Effector memory CD8-positive, alpha-beta T cell (primary cell): ENCODE measurements at places on chromosomes 3 and 15.

GRCh38 chr3:64634417-64634816, 53.4 kb downstream of the ADAMTS9 start:
- H3K4me1 ChIP-seq, result no peaks in the 10 kb centered on the region
- no peak overlapping the region for H3K4me3 ChIP-seq
- no peak overlapping the region for H3K27ac ChIP-seq
- no peak for DNase-seq
- no peaks in the 10 kb centered on the region for H3K27me3 ChIP-seq

DNA sequence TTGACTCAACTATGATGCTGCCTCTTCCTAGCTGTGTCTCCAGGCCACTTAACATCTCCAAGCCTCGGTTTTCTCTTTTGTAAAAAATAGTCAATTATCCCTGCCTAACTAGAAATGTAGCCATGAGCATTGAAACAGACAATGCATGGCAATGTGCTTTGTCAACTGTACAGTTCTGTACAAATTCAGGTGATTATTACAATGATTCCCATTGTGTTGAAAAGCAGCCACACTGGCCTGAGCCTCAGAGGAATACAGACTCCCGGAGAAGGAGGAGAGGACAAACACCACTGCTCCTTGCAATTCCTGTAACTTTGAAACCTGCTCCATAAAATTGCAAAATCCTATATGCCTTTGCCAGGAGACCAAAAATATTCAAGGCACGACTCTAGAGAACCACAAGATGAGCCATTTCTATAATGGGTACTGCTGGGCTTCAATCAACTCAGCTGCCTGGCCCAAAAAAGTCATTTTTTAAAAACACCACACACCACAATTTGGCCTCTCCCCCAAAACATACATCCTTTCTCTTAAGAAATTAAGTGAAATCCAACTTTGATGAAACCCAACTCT, 28.6 kb downstream of the DAPK2 start:
- H3K4me3 ChIP-seq, result no peak overlapping the region
- H3K36me3 ChIP-seq, result no peaks in the 10 kb centered on the region
- no peaks in the 10 kb centered on the region for H3K27me3 ChIP-seq

DNA sequence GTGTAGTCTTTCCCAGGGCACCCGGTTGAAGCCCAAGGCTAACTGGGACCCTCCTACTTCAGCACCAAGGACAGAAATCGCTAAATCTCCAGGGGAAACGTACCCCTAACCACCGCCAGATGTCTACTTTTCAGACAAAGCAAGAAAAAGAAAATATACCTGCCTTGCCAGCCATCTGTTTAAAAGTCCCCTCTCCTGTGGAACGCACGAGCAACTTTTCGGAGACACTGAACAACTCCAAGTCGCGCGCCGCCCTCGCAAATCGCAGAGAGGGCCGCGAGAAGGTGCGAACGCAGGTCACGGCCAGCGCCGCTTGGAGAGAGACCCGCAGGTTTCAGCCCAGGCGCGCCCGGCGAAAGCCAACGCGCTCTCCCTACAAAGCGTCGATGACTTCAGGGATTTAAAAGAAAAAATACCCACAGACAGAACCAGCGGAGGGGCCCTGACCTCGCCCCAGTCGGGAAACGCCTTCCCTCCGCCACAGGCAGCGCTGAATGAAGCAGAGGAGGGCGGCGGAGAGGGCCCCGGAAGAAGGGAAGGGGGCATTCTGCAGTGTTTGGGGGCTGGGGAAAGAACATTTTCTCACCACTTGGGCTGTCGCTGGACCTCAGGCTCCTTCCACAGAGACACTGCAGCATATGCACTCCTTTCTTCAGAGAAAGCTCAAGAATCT, 213.1 kb downstream of the FGF12 start:
- H3K4me3 ChIP-seq, result no peak overlapping the region
- no peaks in the 10 kb centered on the region for H3K4me1 ChIP-seq
- no peak overlapping the region for H3K27ac ChIP-seq
- H3K36me3 ChIP-seq, result no peaks in the 10 kb centered on the region
- no peak for DNase-seq
- H3K27me3 ChIP-seq, result no peaks in the 10 kb centered on the region

DNA sequence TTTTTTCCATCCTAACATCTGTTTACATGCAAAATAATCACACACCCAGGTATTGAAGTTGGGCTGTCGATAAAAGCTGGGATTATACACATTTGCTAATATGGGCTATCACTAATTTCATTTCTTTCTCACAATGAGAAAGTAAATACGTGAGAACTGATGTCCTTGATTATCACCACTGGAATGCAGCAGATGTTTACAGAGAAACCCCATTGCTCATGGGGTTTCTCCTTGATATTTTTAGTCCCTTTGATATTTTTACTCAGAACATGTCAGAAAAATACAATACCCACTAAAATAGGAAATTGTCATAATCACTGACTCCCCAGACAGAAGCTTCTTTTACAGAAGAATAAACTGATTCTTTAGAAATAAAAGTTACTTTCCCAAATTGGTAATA, 535.1 kb upstream of the CCDC54 start:
- no peaks in the 10 kb centered on the region for H3K27me3 ChIP-seq
- no peak for DNase-seq
- H3K36me3 ChIP-seq, result no peaks in the 10 kb centered on the region
- H3K4me1 ChIP-seq, result no peaks in the 10 kb centered on the region

DNA sequence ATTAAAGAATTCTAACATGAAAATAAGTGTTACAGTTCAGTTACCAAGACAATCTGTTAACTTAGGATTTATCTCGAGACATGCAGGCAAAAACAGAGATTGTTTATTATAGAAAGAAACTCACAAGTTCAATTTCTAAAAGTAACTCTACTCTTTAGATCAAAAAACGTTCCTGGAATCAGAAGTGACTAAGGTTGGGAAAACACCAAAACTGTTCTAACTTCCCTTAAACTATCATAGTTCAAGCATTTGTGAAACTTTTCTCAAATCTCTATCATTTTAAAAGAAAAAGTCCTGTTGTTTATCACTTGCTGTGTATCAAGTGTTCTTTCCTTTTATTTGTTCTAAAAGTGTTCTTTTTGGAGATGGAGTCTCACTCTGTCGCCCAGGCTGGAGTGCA, 8.7 kb downstream of the WDR82 start:
- peak overlapping the region; percentile 90 for H3K4me3 ChIP-seq
- no peaks in the 10 kb centered on the region for H3K27me3 ChIP-seq
- DNase-seq, result no peak

GRCh38 chr15:26453914-26454313, 319.0 kb downstream of the GABRB3 start:
- no peaks in the 10 kb centered on the region for H3K27me3 ChIP-seq
- no peak for DNase-seq
- H3K4me3 ChIP-seq, result no peak overlapping the region
- H3K36me3 ChIP-seq, result no peaks in the 10 kb centered on the region
- H3K4me1 ChIP-seq, result no peaks in the 10 kb centered on the region

DNA sequence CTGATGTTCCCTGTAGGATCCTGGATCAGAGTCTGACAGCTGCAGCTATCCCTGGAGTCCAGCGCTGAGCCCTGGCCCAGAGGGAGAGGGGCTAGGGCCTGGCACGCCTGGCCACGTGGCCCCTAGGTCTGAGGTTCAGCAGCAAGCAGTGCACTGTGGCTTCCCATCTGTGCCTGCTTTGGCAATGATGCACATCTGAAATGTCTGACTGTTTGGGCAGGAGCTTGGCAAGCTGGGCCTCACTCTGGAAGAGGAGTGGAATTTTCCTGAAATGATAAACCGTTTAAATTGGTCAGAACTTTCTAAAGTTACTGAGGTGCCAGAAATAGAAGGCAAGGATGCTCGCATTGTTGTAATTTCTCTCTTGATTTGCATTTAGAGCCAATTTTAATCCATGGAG, 48.8 kb upstream of the MRPS22 start:
- no peak overlapping the region for H3K4me3 ChIP-seq
- peaks cover 55% of the 10 kb centered on the region for H3K27me3 ChIP-seq
- H3K27ac ChIP-seq, result no peak overlapping the region
- H3K36me3 ChIP-seq, result peaks cover 2% of the 10 kb centered on the region
- no peaks in the 10 kb centered on the region for H3K4me1 ChIP-seq

DNA sequence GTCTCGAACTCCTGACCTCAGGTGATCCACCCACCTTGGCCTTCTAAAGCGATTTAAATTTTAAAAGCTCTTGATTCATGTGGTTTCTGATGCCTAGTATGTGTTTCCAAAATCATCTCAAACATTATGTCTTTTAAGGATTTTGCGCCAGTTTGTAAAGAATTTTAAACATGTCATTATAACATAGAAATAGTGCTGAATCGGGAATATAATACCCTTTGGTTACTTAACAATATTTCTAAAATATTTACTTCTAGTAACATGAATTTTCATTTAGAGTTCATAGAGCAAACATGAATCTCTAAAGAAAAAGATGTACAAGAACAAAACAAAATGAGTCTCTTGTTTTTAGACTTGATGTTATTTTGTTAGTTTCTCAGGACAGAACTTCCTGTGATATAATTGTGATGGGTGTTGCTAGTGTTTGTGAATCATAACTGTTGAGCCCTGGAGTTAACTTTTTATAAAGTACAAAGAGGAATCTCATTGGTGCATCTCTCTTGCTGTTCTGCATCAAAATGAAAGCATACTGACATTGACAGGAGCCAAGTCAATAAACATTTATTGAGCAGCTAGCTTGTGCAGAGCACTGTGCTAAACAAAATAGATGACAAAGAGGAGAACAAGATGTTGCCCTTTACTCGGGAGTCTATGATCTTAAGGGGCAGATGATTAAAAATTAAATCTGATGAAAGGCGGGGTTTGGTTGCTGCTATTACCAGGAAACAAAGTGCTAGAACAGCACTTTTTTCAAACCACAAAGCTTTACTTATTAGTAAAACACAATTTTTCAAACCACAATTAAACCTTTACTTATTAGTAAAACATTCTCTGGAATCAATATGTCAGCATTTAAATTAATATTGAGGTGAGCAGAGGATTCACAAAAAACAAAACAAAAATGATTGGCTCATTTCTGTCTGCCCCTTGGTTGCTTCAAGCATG, 73.4 kb downstream of the MME start:
- no peak for DNase-seq
- no peaks in the 10 kb centered on the region for H3K4me1 ChIP-seq
- no peaks in the 10 kb centered on the region for H3K36me3 ChIP-seq
- H3K4me3 ChIP-seq, result no peak overlapping the region
